Fibroblast of pulmonary artery (primary cell): ENCODE measurements at places on chromosomes 5 and 9.

GRCh38 chr9:134425401-134425800 is 99.1 kb downstream of the RXRA start:
- no peak for DNase-seq

GRCh38 chr5:104347119-104347708 is 784.6 kb upstream of the NUDT12 start:
- peak; percentile 66 for DNase-seq

GRCh38 chr9:28770827-28771226 is 1197.5 kb upstream of the C9orf72 start:
- DNase-seq, result no peak

DNA sequence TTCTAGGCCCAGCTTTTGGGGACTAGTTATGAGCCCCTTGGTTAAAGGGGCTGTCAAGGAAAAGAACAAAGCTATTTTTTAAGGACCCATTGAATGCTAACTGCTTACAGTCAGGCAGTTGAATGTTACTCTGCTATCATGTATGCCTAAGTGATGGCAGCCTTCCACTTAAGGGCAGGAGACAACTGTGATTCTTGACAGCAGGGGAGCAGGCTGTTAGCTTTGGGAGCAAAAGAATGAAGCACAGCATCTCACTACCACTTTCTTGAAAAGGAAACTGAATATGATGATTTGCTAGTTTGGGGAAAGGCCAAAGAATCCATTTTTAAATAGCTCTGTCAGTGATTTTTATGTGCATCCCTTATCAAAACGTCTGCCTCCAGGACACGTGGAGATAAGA is 221.6 kb downstream of the SH3GL2 start:
- no peak for DNase-seq
